Mesendoderm (in vitro differentiated cells): ENCODE measurements at places on chromosomes 4 and X.

DNA sequence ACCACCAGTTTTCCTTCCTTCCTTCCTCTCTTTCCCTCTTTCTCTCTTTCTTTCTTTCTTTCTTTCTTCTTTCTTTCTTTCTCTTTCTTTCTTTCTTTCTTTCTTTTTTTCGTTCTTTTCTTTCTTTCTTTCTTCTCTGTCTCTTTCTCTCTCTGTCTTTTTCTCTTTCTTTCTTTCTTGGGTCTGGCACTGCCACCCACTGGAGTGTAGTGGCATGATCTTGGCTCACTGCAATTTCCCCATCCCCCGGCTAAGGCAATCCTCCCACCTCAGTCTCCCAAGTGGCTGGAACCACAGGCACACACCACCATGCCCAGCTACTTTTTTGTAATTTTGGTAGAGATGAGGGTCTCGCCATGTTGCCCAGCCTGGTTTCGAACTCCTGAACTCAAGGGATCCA, 51.6 kb upstream of the NHS start:
- DNase-seq, result no peak

- no peak for DNase-seq
Observed at GRCh38 chr4:2482192-2482591, 13.3 kb downstream of the RNF4 start.

- no peak for DNase-seq
Observed at GRCh38 chr4:123133397-123134050, 211.1 kb upstream of the NUDT6 start.

GRCh38 chr4:186743261-186743660, 19.6 kb upstream of the FAT1 start:
- DNase-seq, result no peak

DNA sequence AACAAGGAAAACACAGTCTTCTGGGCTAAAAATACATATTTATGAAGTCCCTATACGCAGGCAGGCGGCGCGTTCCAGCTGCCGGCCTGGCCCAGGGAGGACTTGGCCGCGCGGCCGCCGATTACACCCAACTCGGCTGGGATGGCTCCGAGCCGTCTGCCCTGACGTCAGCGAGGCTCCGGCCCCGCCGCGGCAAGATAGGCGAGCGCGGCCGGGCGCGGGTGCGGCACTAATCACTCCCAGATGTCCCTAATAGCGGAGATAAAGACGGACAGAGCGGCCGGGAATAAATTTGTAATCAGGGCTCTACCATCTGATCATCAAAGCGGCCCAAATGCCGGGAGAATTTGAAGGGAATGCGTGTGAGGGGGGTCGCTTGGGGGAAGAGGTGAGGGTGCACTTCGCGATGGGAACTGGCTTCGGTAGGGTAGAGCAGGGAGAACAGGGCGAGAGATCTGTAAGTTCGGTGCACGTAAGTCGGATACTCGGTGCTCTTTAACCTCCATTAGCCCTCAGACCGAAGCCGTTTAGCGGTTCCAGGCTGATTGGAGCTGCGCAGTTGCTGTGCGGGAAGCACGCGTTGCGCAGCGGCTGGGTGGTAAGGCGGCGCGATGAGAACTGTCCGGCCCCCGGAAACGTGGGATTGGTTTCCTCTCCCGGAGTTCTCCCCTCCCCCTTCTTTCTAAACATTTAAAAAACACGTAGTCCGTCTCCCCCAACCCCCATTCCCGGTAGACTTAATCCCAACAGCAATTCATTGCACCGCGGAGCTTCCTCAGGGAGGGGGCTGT, 7.7 kb downstream of the HAND2 start:
- DNase-seq, result peak; percentile 80

DNA sequence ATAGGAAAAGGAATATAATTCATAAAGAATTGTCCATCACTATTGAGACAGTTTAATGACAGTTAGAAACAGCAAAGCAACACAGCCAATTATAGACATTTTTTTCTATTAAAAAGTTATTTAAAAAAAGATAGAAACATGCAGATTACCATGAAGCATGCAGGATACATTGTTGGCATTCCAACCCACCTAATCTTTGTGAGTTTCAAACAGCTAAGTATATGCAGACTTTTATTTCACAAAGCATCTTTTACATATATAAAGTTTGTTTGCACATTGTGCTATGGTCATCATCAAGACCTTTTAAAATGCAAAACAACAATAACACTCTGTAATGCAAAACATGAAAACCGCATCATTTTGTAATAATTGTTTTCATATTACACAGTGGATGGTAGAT, 125.9 kb upstream of the ETNPPL start:
- DNase-seq, result no peak

DNA sequence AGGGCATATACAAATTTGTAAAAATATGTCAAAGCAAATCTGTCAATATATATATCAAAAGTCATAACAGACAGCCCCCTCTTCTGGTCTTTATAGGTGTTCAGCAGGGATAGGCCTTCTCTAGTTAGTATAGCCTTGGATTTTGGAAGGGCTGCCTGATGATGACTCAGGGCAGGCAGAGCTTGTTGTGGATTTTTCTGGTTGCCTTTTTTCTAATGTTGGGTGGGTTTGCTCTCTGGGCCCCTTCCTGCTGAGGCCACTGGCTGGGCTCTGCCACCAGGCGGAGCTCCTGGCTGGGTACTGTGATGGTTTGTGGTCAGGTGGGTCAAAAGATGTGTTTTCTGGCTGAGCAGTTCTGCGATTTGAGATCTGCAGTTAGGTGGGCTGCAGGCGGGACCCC, 294.2 kb downstream of the GRIA2 start:
- peak; percentile 79 for DNase-seq

GRCh38 chrX:69282893-69283690, 117.8 kb upstream of the PJA1 start:
- no peak for DNase-seq

DNA sequence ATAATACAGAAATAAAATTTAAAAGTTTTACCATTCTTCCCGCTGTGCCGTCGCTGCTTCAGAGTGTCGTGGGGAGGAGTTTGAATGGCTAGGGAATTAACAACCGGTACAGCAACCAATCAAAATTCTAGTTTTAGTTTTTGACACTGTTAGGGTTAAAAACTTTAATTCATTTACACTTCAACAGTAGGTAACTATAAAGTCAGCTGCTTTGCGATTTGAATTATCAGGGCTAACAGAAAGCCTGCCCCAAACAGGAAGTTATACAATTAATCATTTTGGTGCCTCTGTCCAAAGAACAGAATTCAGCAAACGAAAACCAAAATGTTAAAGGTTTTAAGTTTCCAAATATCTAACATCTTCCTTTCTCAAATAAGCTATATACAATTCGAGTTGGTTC, 2.3 kb downstream of the HNRNPD start:
- DNase-seq, result no peak

- DNase-seq, result peak; percentile 84
Observed at GRCh38 chr4:122921971-122922876, at the start of gene NUDT6. Gene NUDT6 (minus strand): TSS chr4:122922597. CDS start chr4:122922572, 25 bp downstream.

- DNase-seq, result no peak
Observed at GRCh38 chrX:66766318-66766717, 127.4 kb upstream of the EDA2R start.

DNA sequence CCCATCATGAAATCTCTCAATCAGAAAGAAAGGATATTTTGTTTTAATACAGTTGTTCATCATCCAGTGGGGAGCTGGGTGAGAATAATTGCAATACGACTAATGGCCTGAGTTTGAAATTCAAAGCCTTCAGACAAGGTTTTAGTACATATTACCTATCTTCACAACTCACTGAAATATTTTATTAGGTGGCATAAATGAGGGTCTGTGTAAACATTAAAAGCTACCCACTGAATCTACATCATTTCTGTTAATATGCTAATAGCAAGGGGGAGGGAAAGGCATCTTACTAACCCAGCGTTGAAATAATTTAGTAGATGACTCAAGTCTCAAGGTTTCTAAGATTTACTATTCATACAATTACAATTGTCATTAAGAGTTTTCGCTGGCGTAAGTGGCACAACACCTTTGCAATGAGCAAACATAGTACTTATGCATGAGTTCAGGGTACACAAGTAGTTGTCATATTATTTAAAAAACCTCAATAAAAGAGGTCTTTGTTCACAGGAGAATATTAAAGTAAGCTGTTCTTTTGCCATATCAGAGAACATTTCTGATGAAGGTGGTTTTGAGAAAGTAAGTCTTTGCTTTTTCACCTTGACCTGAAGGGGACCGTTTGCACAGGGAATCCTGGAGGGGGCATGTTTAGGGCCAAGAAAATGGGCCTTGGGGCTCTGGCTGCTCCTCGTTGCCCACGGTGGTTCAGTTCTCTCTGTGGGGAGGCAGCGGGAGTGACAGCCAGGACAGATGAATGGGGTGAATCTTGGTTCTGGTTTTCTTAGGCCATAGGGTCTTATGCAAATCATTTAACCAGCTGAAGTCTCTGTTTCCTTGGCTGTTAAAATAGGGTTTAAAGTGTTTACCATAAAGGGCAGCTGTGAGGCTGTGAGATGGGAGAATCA, 4.5 kb upstream of the RHOH start:
- no peak for DNase-seq

DNA sequence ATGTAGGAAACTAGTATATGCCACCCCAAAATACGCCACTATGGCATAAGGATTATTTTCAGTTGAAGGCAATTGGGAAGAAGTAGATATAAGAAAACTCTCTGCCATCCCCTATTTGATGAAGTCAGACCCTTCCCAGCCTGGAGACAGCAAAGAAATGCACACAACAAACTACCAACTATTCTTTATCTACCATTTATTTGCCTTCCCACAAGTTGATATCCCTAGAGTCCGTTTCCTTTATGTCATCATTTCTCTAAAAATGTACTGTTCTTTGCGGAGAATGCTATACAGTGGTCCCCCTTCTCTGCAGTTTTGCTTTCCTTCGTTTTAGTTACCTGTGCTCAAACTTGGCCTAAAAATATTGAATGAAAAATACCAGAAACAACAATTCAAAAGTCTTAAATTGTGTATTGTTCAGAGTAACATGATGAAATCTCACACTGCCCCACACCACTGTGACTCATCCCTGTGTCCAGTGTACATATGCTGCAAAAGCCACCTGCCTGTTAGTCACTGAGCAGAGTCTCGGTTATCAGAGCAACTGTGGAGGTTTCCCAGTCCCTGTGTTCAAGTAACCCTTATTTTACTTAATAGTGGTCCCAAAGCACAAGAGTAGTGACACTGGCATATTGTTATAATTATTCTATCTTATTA, 152.3 kb downstream of the WDFY3 start:
- no peak for DNase-seq

DNA sequence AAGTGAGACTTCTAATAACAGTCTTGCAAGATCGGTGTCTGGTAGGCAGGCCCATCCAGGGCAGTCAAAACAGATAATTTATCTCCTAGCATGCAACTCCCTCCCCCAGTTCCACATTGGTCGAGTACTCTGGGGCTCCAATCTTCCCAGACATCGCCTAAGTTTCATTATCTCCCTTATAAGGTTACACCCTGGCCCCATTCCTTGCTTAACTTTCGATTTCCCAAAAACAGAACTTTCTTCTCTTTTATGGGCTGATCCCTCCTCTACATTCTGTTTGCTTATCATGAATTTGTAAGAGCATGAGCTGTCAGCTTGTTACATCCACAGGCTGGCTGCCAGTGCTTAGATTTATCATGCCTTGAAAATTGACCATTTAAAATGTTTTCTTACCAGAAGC, 471.3 kb downstream of the TECRL start:
- DNase-seq, result peak; percentile 1

GRCh38 chrX:13917507-13917906, 100.6 kb upstream of the GPM6B start:
- DNase-seq, result no peak

GRCh38 chrX:110321670-110322069, 3.8 kb upstream of the AMMECR1 start:
- no peak for DNase-seq

DNA sequence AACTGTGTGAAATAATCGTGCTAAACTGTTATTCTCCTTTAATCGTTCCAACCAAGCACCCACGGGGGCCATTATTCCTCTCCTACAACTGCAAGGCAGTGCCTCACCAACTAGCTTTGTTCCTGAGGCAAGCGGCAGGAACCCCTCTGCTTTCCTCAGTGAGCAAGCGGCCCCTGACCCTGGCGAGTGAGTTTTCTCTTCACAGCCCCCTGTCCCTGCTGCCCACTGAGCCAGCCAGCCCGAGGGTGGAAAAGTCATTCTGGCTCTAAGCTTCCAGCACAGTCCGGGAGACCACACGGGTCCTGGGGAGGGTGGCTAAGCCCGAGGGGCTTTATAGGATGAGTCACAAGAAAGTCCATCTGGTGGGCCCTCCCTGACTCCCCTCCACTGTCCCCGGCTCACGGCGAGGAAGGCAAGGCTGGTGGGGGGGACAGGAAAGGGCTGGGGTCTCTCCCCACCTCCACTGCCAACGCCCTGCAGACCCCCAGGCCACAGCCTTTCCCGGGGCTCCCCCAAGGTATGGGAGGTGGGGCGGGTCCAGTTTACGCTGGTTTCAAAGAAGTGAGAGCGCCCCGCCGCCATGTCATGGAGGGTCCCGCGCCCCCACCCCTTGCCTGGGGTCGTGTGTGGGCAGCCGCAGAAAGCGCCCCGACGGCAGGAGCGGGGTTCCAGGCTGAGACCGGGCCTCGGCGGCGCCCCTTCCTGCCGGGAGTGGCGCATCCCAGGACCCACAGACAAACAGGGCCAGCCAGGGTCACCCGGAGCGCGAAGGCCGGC, 45.0 kb downstream of the CPLX1 start:
- DNase-seq, result no peak

- no peak for DNase-seq
Observed at GRCh38 chr4:48722509-48723446, 57.3 kb downstream of the FRYL start.

- DNase-seq, result peak; percentile 31
Observed at GRCh38 chr4:141102367-141102766, 30.9 kb downstream of the RNF150 start.

- DNase-seq, result no peak
Observed at GRCh38 chr4:26993967-26994366, 133.3 kb downstream of the STIM2 start.

DNA sequence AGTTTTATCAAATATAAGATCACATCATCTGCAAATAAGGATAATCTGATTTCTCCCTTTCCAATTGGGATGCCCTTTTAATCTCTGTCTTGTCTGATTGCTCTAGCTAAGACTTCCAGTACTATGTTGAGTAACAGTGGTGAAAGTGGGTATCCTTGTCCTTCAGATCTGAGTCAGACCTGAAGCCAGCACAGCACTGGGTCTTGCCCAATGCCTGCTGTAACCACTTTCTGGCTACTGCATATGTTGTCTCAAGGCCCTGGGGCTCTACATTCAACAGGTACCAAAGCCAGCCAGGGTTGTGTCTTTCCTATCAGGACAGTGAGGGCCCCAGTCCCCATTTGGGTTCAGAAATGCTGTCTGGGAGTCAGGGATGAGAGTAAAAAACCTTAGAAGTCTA, 90.3 kb downstream of the CYSLTR1 start:
- DNase-seq, result no peak

GRCh38 chr4:30103455-30103854, 616.7 kb upstream of the PCDH7 start:
- no peak for DNase-seq

- DNase-seq, result no peak
Observed at GRCh38 chrX:45714866-45715265, 514.2 kb upstream of the DIPK2B start.
